ENCODE measurements at places on chromosomes 6 and 20. TPM values are rescaled to one million over a fixed set of nuclear protein-coding genes. Genes with fewer than 3 reads are reported as not detected.

RIPPLY2 gene
- not detected for polyA plus RNA-seq

COL20A1 gene
- 0.97 TPM for polyA plus RNA-seq

CALHM4 gene
- polyA plus RNA-seq: 0.49 TPM

DUSP15 gene
- 16.1 TPM for polyA plus RNA-seq

LZTS3 gene
- polyA plus RNA-seq: 14.4 TPM

HLA-DOB gene
- polyA plus RNA-seq: not detected

NPBWR2 gene
- polyA plus RNA-seq: not detected

STAU1 gene
- polyA plus RNA-seq: 136 TPM

LRRC1 gene
- 27.0 TPM for polyA plus RNA-seq

ZSCAN12 gene
- polyA plus RNA-seq: 14.7 TPM

MAFB gene
- polyA plus RNA-seq: 140 TPM

ASIP gene
- not detected for polyA plus RNA-seq

POU3F2 gene
- 0.09 TPM for polyA plus RNA-seq

PPP1R14C gene
- 21.0 TPM for polyA plus RNA-seq

ILRUN gene
- 53.1 TPM for polyA plus RNA-seq

RHAG gene
- polyA plus RNA-seq: 1.2 TPM

KLHDC3 gene
- polyA plus RNA-seq: 98.2 TPM

NOX3 gene
- 2.2 TPM for polyA plus RNA-seq

BICRAL gene
- 14.7 TPM for polyA plus RNA-seq

C6orf163 gene
- polyA plus RNA-seq: 3.3 TPM

TGM3 gene
- 1.0 TPM for polyA plus RNA-seq

CTNNBL1 gene
- polyA plus RNA-seq: 51.0 TPM

Measured in right renal pelvis (tissue), 4 donors.